WTC11 (cell line): ENCODE measurements at places on chromosomes 7 and 10.
A peak's percentile ranks its signal among the peaks of the same experiment; 100 is the strongest.

DNA sequence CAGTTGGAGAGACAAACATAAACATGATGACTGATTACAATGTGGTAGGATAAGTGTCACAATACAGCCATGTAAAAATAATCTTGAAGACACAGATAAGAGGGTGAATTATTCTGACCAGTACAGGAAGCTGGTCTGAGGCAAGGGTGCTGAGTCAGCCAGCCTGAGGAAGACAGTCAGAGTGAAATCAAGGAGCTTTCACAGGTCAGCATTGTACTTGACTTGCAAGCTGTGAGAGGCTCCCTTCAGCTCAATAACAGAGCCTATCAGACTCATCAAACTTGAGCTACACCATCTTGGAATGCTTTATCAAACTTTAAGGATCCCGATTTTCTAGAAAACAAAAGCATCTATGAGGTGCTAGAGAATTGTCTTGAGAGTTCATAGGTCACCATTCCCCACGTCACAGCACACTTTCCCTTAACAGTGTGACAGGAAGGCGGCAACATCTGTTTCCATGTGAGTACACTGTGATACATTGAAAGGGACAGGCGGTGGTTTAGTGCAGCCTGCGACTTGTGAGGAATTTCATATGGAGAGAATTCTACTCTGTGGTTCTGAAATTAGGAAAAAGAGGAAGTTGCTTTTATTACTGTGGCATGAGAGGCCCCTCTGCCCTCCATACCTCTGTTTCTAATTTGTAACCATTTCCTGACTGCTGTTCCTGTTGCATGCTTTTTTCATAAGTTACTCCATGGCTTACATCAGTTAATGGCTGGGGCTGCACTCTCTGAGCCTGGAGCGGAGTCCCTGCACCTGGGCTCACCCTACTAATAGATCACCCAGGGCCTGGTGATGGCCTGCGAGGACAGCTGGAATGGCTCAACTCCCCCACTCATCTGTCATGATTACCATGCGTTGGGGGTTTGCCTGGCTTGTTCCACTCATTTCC is 417.1 kb downstream of the SUGCT start:
- DNase-seq: no peak

DNA sequence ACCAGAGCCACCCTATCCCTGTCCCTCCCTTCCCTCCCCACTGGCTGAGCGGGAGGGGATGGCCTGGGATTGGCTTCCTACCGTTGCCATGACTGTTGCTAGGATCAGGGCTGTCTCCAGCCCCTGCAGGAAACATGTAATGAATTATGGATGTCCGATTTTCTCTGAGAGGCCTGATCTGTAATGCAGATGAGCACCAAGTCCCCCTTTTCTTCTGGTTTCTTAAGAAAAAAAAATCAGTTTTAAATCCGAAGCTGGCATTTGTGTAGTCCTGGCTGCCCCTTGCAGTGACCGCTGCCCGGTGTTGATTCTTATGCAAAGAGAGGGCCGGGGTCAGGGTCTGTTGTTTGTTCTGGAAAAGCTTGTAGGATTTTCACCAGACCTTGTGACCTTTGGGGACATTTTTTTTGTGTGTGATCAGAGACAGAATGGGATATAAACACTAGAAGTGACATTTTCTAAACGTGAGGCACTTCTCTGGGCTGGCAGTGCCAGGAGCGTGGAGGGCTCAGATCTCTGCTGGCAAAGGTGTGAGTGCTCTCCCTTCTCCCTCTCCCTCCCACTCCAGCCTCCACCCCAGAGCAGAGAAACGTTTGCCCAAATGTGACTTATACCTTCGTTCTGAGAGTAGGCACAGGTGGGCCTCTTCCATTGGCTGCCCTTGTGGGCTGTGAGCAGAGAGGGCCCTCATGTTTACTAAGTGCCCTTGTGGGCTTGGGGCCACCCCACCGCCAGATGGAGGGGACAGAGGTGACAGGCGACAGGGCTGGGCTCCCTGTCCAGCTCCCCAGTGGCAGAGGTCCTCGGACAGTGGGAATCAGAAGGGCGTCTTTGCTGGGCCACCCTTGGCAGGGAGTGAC is 127.5 kb downstream of the DNAJB6 start:
- no peak for DNase-seq

DNA sequence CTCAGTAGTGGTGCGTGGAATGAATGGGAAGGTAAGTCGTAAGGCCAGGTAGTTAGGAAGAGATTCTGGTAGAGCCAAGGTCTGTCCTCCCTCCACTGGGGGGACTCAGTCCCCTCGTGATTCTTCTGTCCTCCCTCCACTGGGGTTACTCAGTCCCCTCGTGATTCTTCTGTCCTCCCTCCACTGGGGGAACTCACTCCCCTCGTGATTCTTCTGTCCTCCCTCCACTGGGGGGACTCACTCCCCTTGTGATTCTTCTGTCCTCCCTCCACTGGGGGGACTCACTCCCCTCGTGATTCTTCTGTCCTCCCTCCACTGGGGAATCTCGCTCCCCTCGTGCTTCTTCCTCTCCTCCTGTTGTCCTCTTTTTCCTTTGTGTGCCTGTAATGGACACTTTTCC is 125.1 kb downstream of the CELF2 start:
- no peak for DNase-seq

DNA sequence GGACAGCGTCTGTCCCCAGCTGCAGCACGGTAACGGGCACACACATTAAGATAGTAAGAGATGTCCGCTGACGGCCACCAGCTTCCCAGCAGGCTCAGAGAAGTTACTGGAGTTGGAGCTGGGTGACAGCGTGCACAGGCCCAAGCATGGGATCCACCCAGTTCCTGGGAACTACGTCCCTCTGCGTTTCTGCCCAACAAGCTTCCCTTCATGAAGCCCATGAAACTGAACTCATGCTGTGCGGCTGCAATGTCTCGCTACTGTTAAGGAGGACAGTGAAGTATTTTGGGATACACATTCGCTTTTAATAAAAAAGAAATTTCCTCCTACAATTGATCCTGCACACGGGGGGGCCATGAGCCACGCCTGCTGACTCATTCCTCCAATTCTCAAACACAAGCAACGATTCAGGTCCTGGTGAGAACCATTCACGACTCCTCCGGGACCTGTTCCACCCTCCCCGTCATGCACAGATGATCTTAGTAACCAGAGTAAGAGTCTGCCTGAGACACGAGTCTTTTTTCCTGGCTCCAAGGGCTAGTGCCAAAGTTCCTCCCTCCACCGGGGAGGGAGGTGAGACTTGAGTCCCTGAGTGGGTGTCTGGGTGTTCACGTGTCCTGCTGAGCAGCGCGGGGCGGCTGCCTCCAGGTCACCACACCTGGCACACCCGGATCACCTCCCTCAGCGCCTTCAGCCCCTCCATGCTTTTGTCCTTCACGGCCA is 2.6 kb downstream of the PSMG3 start:
- no peak for DNase-seq

DNA sequence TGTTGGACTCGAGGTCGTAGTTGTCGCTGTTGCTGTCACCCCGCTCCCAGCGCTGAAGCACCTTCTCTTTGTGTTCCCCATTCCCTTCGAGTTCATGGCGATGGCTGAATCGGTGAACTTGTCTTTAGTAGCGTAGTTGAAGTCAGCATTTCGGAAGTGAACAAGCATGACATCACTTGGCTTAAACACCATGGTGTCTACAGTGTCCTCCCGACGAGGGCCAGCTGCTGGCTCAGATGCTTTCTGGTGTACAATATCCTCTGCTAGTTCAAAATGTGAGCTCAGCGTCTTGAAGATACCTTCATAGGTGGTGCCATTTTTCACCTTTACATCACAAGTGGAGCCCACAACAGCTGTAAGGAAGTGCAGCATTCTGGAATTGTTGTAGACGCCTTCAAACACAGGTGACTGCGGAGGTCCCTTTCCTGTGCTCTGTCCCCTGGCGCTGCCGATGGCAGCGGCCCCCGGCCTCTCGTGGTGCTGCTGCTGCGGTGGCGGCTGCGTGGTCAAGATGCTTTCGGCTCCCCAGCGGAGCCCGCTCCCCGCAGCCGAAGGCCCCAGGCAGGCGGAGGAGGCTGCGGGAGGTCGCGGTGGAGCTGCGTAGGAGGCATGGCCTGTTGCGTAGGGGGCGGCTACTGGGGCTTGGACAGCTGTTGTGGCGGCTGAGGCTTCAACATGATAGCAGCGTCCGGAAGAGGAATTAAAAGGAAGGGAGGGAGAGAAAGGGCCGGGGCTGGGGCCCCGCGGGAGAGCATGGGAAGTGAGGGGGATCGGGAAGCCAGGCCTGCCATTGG is 59.3 kb downstream of the ANKMY2 start:
- DNase-seq: no peak

- DNase-seq: no peak
Measured at GRCh38 chr7:95609277-95609971, 13.1 kb upstream of the PDK4 start.

GRCh38 chr7:35032166-35032565 is 5.1 kb downstream of the DPY19L1 start:
- no peak for DNase-seq

GRCh38 chr10:28681291-28681763 is 4.0 kb downstream of the BAMBI start:
- no peak for DNase-seq

- no peak for DNase-seq
Measured at GRCh38 chr7:91789558-91789957, 90.9 kb downstream of the MTERF1 start.

GRCh38 chr10:30828164-30828563 is 198.6 kb upstream of the LYZL2 start:
- no peak for DNase-seq

GRCh38 chr10:4181621-4182049 is 396.6 kb upstream of the KLF6 start:
- DNase-seq: no peak

DNA sequence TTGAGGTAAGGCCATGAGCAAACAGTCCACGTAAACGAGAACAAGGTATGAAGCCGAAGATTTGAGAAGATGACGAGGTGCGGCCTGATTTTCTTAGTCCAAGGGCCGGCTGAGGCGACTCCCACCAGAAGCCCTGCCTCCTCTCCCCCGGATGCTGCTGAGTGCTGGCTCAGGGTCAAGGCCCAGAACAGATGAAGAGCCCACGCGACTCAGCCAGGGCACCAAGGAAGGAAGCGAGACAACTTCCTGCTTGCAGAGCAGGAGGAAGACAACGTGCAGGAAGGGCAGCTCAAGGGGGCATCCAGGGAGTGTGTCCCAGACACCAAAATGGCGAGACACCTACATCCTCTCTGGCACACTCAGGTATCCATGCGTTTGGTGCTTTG is 99.5 kb downstream of the CYTH3 start:
- DNase-seq: no peak

- DNase-seq: no peak
Measured at GRCh38 chr7:84202855-84203254, 8.3 kb upstream of the SEMA3A start.

DNA sequence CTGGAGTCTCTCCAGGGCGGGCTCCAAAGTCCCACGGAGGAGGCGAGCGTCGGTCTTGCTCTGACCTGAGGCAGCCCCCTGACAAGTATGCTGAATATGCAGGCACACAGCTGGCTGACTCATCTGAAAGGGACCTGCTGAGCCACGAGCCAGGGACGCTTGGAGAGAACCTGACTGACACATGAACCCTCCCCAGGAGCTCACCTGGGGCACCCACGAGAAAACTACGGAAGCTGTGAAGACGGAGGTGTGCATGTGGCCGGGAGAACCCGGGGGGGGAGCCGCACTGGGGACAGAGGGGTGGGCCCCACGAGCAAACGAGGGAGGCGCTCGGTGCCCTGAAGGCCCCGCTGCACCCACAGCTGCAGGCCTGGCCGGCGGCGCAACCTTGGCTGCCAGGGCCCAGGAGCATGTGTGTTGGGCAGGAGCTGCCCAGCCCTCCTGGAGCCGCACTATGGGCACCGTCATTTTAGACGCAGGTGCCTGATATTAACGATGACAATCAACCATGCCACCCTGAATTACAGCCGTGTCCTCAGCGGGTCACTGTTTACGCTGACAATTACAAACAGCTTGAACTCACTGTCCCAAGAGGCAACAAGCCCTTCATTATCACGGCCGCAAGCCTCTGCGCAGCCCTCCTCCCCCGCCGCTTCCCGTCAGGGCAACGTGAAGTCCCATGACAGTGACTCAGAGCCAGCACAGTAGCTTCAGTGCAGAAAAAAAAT is 64.7 kb downstream of the DIP2C start:
- peak; percentile 61 for DNase-seq

DNA sequence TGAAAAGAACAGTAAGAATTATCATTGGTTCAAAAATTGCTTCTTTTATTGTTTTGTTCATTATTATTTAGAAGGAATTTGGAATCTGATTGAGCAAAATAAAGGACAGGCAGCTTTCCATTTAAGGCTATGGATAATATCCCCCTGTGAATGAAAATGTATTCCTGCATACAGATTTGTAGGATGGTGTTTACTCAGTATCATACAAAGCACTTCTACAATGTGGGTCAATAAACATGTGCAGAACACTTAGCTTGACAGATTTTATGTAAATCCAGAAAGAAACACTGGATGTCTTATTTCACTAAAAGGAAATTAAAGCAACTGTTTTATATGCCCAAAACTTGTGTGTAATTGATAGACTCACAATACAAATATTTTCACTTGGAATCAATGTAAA is 189.7 kb downstream of the THSD7A start:
- no peak for DNase-seq

GRCh38 chr7:143980746-143981510 is 19.2 kb upstream of the OR6B1 start:
- DNase-seq: no peak

DNA sequence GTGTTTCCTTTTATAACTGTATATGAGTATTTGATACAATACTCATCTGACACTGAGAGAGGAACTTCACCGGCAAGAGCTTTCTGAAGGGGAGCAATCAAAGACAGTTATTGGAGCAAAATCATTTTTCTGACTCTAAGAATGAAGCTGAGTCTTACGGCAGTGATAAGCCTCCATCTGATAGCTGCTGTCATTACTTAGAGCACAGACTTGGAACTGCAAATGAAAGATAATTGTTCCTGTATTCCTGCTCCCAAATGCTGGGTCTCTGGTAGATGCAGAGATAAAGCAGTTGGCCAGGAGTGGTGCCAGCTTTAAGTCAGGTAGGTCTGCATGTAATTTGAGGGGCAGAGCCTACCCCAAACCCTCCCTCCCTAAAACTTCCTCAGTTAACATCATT is 2.3 kb upstream of the PALS2 start:
- DNase-seq: no peak

- no peak for DNase-seq
Measured at GRCh38 chr7:29840701-29841100, 34.4 kb downstream of the WIPF3 start.

- no peak for DNase-seq
Measured at GRCh38 chr10:14731875-14732512, 42.7 kb downstream of the FAM107B start.

- no peak for DNase-seq
Measured at GRCh38 chr10:99660662-99661376, 1.5 kb downstream of the ENTPD7 start.
